AG10803 (cell line): ENCODE measurements at places on chromosomes 3 and 15.

GRCh38 chr3:182486463-182486862, 306.8 kb upstream of the ATP11B start:
- no peak for DNase-seq

- DNase-seq = peak; percentile 65
Measured at GRCh38 chr3:117052395-117052794, 342.8 kb downstream of the TUSC7 start.

- no peak for DNase-seq
Measured at GRCh38 chr3:159813822-159814531, 174.7 kb upstream of the IL12A start.

DNA sequence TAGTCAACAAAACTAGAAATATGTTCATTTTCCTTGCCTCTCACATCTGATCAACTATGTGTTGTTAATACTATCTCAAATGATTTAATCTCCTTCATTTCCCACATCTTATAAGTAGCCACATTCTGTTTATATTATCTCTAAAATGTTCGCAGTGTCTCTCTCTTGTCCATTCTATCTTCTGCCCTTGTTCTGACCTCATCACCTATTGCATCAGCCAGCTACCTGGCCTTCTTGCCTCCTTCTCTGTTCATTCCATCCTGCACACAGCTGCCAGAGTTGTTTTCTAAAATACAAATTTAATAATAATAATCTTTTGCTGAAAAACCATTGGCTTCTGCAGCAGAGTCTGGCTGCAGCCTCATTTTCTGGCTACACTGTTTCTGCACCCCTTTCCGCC, 75.3 kb upstream of the CCNL1 start:
- no peak for DNase-seq

GRCh38 chr3:195813916-195814640, 2.3 kb upstream of the MUC4 start:
- no peak for DNase-seq

GRCh38 chr3:57127891-57128518, 37.1 kb downstream of the IL17RD start:
- DNase-seq = peak; percentile 83

DNA sequence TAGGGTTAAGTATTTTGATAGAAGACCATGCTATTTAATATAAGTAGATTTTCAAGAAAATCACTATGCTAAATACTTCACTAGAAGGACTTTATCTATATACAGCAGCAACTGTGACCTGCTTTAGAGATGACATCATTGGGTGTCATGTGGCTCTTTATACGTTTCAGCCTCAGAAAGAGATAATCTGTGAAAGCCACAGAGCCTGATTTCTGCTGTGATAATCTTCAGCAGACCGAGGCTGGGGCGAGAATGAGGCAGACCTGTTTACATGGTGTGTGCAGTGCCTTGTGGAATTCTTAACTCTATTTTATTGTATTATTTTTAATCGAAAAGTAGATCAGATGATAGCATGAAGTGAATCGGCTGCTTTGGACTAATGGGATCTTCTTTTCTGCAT, 471.2 kb downstream of the MFSD1 start:
- DNase-seq = no peak
